ENCODE measurements at places on chromosomes 5 and 9. TPM values are rescaled to one million over a fixed set of nuclear protein-coding genes. Genes with fewer than 3 reads are reported as not detected.

- DNase-seq, result no peak
Measured at GRCh38 chr9:114668146-114668545, 10.5 kb upstream of the TEX53 start.

DNA sequence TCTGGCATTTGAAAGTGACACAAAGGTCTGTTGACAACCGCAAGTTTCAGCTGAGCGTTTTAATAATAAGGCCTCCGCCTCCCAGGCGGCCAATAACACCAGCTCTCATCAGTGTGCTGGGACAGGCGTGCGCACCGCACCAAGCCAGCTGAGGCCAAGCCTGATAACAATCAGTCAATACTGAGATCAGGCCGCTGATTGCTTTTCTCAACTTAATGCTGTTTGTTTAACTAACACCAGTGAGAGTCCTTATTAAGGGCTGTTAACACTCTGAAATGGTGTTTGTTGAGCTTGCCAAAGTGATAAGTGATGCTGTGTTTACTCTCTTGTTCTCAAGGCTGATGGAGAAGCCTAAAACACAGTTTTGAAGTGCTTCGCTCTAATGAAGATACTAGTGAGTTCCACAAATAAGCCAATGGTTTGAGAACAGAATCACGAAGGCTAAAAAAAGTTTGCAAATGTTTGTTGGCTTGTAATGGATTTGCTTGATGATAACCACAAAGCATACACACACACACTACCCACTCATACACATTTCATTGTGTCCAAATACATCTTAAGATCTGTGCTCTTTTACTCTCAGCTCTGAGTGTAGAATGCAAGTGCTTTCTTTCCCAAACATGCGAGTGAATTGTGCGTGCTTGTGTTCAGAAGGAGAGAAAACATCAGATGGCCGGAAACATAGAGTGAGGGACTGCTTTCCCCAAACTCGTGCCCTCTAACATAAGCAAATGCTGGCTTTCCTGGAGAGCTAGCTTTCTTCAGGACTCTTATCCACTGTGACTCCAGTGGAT lies 330.4 kb upstream of the KLF4 start:
- no peak for DNase-seq

DNA sequence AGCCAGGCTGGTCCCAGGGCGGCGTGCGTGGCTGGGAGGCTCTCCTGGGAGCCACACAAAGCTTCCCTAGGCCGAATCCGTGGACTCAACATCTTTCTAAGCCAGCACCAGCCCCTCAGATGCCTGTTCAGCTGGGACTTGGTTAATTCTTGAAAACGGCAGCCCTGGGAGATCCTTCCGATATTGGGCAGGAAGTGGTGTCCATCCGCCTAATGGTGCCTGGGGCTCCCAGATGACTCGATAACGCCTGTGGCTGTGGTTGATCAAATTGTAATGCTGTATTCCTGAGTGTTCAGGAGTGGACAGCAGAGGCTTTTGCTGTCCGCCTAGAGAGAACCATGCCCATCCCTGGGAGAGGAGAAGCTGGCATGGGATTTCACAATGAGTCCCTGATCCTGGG lies 14.1 kb downstream of the KCNT1 start:
- no peak for DNase-seq

DNA sequence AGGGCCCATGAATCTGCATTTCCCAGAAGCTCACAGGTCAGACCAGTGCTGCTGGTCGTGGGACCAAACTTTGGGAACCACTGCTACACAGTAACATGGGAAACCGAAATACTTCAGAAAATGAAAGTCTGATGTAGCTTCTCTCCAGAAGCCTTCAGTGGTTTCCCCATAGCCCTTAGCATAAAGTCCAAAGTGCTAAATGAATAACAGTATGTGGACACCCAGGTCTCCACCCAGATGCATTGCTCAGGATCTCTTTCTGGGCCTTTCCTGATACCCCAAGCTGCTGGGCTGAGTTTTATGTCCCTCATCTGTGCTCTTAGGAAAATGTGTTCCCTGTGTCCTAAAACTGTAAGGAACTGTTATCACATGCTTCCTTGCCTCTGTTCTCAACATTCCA lies 100.4 kb downstream of the NFIB start:
- DNase-seq, result no peak

- no peak for DNase-seq
Measured at GRCh38 chr9:28329323-28329722, 756.0 kb upstream of the C9orf72 start.

DNA sequence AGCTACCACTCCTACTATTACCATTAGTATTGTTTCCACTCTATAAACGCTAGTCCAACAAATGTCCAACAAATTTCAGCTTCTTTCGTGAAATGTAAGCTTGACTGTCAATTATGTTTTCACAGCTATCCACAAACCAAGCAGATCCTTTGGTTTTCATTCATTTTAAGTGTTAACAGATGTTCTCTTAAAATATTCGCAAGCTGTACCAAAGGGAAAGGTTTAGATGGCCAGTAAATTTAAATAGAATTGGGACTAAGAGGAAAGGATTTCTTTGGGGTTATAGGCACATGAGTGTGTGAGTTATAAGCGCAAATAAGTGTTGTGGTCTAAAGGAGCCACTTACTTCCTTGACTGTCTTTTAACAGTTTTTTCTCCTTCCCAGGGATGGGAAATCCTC lies 136.8 kb upstream of the ADRA1B start:
- DNase-seq, result no peak

- DNase-seq, result no peak
Measured at GRCh38 chr5:127041571-127041970, 11.2 kb upstream of the MARCHF3 start.

DNA sequence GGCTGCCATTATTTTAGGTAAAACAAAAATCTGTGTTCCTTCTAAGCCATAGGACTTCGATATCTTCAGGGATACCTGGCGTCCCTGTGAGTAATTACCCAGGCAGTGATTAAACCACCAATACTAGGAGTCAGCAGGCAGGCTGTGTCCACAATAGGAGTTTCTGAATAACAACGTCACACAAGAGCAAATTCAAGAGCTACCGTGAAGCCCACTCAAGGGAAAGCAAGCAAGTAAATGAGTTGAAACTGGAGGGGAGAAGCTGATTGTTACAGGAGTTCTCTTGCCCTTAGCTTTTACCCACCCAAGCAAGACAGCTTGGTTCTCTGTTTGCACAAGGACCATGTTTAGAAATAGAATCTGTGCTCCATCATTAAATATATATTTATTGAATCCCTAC lies 50.8 kb downstream of the SEMA5A start:
- no peak for DNase-seq

- no peak for DNase-seq
Measured at GRCh38 chr5:34016750-34017149, 8.9 kb upstream of the AMACR start.

GRCh38 chr9:68482548-68482947 lies 58.1 kb downstream of the TMEM252 start:
- DNase-seq, result no peak

The SLC34A3 gene
- total RNA-seq, result not detected

The FGF18 gene
- 1.7 TPM for total RNA-seq

The OLFM1 gene
- total RNA-seq, result 22.6 TPM

The PFN3 gene
- total RNA-seq, result not detected

The PDE6A gene
- not detected for total RNA-seq

The WNK2 gene
- total RNA-seq, result 1.1 TPM

The ETF1 gene
- 165 TPM for total RNA-seq

The IFNA8 gene
- not detected for total RNA-seq

The HSPB3 gene
- not detected for total RNA-seq

The ATP10B gene
- 0.42 TPM for total RNA-seq

The PRKACG gene
- not detected for total RNA-seq
